ENCODE measurements at places on chromosomes 1 and 21.

DNA sequence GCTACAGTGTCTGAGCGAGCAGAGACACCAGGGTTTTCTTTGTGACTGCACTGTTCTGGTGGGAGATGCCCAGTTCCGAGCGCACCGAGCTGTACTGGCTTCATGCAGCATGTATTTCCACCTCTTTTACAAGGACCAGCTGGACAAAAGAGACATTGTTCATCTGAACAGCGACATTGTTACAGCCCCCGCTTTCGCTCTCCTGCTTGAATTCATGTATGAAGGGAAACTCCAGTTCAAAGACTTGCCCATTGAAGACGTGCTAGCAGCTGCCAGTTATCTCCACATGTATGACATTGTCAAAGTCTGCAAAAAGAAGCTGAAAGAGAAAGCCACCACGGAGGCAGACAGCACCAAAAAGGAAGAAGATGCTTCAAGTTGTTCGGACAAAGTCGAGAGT lies 2.7 kb downstream of the ZBTB18 start:
- DNase-seq: no peak

- DNase-seq: no peak
These were observed 3.2 kb upstream of the NBPF3 start for GRCh38 chr1:21436488-21437340.

- no peak for DNase-seq
These were observed 20.9 kb downstream of the SLC2A7 start for GRCh38 chr1:9005395-9005708.

DNA sequence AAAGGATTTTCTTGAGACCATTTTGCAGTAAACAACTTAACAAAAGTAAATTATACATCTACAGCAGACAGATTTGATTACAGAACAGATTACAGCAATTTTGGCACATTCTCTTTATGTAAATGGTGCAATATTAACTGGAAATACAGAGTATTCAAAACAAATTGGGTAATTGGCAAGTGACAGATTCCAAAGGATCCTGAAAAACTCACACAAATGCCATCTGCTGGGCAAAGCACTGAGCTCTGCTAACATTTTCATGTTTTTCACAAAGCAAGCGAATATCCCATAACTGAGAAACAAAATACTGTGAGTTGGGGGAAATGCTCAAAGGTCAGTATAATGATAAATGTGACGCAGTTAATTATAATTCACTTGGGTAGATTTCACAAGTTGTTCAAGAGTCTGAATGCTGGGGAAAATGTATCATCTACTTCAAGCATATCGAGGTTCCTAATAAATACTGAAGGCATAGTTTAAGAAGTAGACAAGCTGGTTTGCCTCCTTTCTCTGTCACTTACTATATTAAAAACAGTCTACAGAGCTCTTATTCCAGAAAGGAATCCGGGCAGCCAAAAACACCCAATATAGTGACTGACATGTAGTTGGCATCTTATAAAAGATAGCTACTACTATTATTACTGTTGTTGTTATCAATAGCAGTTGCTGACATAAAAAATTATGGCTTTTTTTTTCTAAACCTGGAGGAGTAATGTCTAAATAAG lies 75.8 kb upstream of the SDC3 start:
- DNase-seq: no peak

DNA sequence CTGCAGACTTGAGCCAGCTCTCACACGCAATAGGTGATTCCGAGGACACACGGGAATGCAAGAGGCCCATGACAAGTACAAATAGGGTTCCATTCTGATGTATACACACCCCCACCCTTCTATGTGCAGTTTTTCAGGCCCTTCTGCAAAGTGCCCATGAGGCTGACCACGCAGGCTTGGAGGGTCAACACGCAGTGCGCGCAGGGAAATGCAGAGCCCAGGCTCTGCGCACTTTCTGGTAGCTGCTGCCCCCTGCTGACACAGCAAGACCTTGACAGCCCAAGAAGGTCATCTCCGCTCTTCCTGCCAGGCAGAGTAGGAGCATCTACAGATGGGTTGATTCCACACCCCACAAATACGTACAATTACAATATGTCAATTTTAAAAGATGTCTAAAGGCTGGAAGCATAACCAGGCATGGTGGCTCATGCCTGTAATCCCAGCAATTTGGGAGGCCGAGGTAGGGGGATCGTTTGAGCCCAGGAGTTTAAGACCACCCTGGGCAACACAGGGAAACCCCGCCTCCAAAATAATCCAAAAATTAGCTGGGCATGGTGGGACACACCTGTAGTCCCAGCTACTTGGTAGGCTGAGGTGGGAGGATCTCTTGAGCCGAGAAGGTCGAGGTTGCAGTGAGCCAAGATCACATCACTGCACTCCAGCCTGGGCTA lies 18.5 kb downstream of the SH3BP5L start:
- DNase-seq: peak; percentile 38

GRCh38 chr21:17454315-17455027 lies 58.4 kb upstream of the CXADR start:
- DNase-seq: peak; percentile 11

- DNase-seq: no peak
These were observed 50.5 kb downstream of the HSPG2 start for GRCh38 chr1:21886486-21887215.

DNA sequence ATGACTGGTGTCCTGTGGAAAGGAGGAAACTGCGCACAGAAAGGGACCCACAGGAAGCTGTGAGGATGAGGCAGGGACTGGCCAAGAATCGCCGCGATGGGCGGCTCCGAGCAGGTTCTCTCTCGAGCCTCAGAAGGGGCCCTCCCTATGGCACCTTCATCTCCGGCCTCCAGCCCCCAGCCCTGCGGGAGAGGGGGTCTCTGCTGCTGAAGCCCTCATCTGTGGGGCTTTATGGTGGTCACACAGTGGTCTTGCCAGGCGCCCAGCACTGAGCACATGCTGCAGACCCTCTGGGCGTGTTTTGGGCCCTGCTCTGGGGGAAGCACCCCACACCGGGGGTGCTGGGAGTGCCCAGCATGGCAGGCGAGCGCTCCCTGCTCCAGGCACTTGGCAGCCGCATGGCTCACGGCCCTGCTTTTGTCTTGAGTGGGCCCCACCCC lies 86.6 kb upstream of the ACTRT2 start:
- DNase-seq: no peak

DNA sequence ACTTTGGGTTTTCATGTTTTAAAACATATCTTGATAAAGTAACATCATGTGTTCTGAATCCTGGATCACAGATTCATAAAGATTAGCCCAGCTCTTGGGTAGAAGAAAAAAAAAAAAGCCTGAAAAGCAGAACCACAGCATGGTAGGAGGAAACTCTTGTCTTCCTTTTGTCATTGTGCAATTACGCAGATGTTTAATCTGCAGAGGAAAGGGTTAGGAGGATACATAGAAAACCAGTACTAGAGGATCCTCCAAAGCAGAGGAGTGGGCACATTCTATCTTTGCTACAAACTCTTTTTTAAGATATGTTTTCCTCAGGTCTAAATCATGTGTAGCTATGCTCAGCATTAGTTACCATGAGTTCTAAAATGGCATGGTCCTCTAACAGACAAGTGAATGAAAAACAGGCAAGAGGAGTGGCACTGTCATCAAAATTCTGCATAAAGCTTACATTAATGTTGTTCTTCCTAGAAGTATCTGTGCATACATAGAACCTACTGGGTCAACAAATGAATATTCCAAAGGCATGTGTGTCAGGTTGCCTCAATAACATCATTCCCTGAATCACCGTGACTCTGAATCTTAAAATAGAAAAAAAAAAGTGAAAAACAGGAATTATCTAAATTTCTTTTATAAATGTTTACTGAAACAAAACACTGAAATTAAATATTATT lies 107.0 kb downstream of the NME7 start:
- DNase-seq: no peak

DNA sequence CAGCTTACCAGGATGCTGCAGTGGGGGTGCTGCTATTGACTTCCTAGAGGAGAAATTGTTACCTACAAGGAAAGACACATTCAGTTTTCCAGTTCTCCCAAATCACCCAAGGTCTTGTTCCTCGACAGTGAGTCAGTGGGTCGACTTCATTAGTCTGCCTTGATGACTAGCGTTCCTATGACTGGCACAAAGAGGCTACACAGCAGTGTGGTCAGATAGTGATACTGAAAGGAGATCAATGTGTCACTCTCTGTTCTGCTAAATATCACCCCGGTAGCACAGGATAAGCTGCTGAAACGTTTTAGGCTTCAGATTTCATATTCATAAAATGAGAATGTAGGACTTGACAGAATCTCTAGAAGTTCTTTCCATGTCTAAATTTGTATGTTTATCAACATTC lies 357.4 kb downstream of the LMX1A start:
- no peak for DNase-seq

GRCh38 chr1:235404190-235404589 lies 37.0 kb downstream of the TBCE start:
- DNase-seq: no peak

GRCh38 chr21:42626171-42626570 lies 27.2 kb upstream of the PDE9A start:
- DNase-seq: no peak

DNA sequence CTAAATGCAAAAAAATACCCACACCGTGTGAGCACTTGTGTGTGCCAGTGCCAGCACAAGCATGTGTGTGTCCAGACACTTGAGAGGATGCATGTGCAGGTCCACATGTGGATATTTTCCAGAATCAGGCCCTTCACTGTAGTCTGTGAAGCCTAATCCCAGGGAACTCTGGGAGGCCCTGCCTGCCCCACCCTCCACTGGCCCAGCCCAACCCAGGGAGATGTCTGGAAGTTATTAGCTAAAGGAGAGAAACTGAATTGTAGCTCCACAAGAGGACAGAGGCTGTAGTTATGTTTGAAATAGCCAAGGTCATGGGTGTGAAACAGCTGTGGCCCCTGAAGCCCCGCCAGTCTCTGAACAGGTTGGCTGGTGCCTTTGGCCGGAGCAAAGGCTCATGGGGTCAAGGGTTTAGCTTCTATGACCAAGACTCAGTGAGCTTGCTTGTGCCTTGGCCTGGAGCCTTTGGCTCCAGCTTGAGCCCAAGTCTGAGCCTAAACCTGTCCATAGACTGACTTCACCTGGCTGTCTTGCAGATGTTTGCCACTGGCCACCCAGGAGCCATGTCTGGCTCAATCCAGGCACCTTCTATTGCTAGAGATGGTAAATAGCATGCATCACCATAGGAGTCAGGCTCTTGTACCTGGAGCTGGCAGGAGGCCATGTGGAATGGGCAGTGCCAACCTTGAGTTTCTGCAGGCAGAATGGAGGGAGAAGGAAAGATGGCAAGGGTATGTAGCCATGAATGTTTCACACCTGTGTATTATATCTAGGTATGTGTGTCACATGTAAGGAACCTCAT lies 69.9 kb downstream of the TMEM53 start:
- no peak for DNase-seq

DNA sequence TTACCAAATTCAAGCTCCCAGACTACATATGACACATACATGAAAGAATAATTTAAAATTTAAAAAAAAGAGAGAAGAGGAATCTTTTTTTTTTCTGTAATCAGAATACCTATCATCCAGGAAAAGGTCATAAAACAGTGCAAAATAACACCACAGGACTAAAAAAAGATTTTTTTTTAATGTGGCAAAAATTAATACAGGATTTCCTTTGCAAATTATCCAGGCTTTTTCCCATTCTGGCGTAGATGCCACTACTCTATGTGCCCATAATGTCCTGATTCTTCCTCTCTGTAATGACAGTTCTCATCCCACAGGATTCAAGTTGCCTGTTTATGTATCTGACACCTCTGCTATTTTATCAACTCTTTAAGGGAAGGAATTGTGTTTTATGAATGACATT lies 429.6 kb downstream of the SMYD3 start:
- DNase-seq: no peak

DNA sequence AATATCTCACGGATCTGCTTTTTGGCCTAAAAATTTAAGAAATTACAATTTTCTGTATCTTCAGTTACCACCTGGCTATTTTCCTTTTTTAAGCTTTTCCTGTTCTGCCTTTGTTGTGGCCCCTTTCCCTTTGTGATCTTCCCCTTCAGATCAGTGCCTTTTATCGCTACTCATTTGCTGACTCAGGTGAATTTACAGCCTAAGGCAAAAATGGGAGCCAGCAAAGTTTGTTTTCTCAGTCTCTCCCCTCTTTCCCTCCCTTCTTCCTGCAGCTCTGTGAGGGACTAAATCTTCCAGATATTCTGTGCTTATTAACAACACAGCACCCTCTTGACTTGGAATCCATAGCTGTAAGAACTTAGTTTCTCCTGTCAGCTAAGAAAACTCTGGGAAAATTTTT lies 5.3 kb upstream of the PRRC2C start:
- peak; percentile 28 for DNase-seq

DNA sequence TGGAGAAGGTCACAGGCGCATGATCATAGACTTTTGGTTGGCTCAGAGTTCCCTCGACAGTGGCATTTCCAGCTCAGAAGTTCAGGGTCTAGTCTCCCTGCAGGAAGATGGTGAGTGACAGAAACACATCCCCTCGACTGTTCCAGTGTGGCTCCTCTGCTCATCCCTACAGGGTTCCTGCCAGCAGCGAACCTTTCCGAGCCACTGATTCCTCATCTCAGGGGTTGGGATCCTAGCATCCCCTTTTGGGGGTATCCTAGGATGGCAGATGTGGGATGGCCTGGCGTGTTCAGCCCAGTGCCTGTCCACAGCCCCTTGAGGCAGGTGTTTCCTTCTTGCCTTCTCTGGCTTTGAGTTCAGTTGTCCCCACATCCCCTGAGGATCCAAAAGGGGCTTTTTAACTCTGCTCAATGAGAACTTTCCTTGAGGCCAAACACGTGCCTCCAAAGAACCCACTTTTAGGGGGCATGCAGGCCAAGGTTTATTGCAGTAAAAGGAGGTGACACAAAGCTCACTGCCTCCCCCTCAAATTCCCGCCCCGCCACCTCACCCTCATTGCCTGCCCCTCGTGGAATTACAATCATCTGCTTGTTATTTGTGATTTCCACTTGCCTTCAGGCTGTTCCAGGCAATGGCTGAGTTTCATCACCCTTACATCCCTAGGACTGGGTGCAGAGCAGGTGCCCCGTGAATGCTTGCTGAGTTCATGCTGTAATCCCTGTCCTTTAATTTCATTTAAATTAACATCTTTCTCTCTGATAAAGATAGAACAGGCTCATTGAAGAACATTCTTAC lies 440.7 kb downstream of the CAMTA1 start:
- no peak for DNase-seq

- no peak for DNase-seq
These were observed 1.1 kb downstream of the TMPRSS2 start for GRCh38 chr21:41506611-41507520.

DNA sequence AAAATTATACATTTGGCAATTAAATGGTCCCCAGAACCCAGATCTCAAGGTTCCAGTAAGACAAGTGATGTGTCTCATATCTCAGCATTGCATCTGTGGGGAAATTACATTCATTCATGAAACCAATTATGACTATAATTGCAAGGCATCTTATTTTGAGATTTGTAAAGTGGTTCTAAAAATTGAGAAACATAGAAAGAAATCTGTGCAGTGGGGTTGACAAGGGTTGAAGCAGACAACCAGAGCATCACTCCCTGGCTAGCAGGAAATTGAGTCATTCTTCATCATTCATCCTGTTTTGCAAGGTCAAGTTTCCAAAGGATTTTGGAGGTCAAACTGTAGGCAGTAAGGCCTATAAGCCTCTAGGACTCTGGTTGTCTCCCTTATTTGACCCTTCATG lies 25.1 kb upstream of the MROH9 start:
- no peak for DNase-seq

GRCh38 chr1:106600626-106601025 lies 455.8 kb upstream of the PRMT6 start:
- no peak for DNase-seq
